ENCODE measurements at places on chromosomes 11 and 22.

DNA sequence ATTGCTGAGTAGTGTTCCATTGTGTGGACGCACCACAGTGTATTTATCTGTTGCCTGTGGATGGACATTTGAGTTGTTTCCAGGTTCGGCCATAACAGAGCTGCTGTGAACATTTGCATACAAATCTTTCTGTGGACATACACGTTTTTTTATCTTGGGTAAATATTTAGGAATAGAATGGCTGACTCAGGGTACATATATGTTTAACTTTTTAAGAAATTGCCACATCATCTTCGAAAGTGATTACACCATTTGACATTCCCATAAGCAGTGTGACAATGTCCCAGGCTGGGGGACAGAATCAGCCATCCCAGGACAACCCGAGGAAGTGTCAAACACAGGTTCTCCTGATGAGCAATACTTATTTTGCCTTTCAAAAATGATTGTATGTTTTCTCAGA is 87.9 kb downstream of the OSBP2 start:
- DNase-seq = no peak

DNA sequence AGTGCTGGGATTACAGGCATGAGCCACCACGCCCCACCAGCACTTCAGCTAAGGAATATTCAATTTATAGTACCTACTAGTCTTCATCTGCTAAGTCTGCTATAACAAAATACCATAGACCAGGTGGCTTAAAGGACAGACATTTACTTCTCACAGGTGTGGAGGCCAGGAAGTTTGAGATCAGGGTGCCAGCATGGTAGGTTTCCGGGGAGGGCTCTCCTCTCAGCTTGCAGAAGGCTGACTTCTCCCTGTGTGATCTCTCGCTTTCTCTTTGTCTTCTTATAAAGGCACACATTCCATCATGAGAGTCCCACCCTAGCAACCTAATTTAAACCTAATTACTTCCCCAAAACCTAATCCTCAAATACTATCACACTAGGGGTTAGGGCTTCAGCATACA is 433.0 kb downstream of the INSC start:
- DNase-seq = no peak

- DNase-seq = no peak
Observed at GRCh38 chr11:11346303-11346702, 6.7 kb downstream of the CSNK2A3 start.

DNA sequence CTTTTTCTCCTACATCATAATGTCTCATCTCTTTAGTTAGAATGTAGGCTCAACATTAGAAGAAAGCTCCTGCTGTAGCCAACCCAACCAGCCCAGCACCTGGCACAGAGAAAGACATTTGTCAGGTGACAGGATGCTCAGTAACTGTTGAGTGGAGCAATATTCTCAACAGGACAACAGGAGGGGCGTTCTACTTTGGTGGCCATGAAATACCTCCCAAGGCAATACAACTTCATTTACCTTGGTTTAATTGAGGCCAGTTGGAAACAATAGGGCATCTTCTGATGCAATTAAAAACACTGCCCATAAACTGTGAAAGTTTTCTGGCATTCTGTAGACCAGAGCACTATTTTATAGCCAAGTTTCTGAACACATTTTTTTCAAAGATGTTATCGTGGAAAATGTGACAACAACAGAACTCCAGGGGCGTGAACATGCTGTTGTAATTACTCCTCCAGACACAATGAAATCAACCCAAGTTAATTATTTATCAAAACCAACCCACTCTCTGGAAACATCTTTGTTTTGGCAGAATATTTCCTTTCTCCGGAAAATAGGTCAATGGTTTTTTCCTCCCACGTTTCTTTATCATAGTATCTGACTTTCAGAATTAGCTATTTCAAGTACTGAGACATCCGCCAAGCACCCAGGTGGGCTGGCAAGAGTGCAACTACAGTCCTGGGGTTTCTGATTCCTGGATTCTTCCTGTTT is 538.1 kb downstream of the SOX6 start:
- no peak for DNase-seq

DNA sequence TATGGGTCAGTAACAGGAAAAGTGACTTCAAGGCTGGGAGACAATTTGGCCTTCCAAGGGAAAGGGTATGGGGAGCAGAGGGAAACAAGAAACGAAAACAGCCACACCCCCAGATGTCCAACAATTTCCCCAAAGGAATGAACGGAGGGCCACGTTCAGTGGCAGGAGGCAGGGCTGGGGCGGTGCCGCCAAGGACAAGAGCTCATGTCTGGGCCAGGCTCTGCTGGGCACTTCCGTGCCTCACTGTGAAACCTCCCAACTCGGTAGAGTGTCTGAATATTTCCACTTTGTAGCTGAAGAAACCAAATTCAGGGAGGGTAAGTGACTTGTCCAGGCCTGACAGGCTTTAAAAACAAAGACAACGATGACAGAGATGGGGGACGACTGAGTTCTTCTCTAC is 11.9 kb downstream of the IFT27 start:
- no peak for DNase-seq

DNA sequence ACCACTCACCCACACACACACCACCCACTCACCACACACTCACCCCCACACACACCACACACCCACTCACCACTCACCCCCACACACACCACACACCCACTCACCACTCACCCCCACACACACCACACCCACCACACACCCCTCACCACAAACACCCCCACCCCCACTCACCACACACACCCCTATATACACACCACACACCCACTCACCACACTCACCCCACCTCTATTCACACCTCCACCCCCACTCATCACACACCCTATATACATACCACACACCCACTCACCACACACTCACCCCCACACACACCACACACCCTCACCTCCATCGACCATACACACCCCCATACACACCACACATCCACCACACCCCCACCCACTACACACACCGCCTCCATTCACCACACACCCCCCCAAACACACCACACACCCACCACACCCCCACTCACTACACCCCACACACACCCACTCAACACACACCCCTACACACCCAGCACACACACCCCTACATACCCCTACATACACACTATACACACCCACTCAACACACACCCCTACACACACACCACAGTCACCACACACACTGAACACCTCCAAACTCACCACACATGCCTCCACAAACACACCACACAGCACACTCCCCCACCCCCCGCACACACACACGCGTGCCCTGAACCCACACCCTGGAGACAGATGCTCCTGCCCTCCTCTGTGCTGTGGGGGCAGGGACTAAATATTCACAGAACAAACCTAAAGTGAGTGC is 19.0 kb upstream of the TTLL12 start:
- no peak for DNase-seq

DNA sequence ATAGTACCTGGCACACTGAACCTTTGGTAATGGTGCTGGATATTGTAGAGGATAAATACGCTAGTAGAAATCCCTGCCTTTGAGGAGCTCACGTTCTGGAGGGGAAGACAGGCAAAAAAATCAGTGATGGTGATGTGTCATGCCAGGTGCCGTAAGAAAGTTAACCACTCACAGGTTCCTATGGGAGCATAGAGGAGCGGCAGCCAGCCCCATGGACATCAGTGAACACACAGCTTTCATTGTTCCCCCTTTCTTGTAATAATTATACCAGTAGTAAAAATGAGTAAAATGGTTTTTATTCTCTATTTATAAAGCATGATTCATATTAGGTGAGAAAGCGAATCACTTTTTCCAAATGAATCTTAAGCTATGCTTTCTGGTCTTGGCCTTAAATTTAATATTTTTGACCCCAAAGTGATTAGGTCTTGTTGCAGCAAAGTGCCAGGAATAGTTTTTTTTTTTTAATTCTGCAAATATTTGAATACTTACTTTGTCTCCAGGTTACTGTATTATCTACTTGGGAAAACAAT is 57.9 kb downstream of the UVRAG start:
- no peak for DNase-seq

DNA sequence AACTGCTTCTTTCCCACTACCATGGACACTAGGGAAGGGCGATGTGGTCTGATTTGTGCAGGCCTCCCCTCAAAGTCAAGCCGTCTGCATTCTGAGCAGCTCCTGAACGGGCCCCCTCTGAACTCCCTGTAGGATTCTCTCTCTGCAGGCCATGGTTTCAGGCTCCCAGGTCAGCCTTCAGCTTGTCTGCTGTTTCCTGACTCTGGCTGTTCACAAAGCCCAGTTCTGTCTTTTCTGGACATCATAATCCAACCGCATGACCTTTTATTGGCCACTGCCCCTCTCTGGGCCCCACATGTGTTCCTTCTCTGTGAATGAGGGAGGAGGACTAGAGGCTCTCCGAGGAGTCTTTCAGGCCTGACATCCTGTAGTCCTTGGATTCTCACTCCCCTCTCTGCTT is 161.0 kb downstream of the FEZ1 start:
- DNase-seq = no peak

- DNase-seq = no peak
Observed at GRCh38 chr22:48342016-48342415, 1485.7 kb downstream of the BRD1 start.

DNA sequence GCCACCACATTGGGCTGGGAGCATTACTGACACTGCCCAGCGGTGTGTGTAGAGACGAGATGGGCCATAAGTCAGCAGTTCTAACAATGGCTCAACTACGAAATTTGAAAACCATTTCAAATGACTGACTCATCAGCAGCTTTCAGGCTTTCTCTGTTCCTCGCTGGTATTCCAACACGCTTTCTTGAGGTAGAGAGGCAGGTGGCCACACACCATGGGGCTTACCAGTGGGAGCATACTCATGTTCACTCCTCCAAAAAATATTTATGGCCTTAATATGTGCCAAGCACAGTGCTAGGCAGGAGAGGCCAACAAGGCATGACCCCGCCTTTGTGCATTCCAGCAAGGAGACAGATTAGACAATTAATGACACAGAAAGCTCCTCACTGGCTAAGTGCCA is 20.3 kb downstream of the ARFGAP2 start:
- no peak for DNase-seq

GRCh38 chr11:111819161-111819828 is 52.1 kb downstream of the ALG9 start:
- no peak for DNase-seq

DNA sequence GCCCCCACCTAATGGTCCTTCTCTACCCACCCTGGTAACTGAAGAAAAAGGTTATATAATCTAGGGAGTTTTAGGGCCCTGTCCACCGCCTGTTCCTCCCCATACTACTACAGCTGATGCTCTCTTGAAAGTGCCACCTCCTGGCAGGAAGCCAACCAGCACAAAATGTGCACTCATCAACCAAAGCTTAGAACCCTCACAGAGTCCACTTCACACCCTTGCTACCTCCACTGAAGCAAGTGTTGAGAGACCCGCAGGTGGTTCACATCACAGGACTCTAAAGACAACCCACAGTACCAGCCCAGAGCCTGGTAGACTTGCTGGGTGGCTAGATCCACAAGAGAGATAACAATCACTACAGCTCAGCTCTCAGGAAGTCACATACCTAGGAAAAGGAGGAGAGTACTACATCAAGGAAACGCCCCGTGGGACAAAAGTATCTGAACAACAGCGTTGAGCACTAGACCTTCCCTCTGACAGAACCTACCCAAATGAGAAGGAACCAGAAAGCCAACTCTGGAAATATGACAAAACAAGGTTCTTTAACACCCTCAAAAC is 17.5 kb upstream of the OR10W1 start:
- DNase-seq = no peak

DNA sequence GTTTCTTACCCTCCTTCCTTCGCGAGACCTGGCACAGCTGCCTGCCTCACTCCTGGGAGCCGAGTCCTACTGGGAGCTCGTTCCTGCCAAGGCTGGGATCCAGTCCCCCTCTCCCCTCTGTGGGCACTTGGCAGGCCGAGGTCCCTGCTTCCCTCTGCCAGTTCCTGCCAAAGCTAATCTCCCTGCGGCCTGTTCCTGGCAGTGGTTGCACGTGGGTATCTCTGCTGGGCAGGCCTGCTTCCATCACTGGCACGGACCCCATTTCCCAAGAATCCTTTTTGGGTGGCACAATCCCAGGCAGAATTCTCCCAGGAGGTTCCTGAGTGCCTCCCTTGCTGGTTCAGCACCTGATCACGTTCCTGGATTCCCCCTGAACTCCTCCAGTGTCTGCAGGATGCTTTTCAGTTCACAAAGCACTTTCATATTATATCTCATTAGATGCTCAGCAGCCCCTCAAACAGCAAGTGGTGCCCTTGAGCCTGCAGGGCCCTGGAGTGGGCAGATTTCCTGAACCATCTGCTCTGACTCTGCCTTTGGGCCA is 96.5 kb downstream of the RRM1 start:
- no peak for DNase-seq

DNA sequence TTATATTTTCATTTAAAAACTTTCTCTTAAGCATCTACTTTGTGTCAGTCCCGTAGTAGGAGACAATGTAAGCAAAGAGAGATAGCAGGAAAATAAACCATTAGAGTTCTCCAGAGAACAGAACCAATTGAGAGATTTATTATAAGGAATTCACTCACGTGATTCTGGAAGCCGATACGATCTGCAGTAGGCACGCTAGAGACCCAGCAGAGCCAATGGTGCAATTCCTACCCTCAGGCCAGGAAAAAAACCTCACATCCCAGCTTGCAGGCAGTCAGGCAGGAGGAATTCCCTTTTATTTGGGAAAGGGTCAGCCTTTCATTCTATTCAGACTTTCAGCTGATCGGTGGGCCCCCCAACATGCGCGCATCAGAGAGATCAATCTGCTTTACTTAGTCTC is 7.3 kb upstream of the PLEKHA7 start:
- no peak for DNase-seq

- no peak for DNase-seq
Observed at GRCh38 chr11:47340980-47341775, 11.3 kb downstream of the MYBPC3 start.

GRCh38 chr11:84061726-84062125 is 775.6 kb upstream of the CCDC90B start:
- no peak for DNase-seq

DNA sequence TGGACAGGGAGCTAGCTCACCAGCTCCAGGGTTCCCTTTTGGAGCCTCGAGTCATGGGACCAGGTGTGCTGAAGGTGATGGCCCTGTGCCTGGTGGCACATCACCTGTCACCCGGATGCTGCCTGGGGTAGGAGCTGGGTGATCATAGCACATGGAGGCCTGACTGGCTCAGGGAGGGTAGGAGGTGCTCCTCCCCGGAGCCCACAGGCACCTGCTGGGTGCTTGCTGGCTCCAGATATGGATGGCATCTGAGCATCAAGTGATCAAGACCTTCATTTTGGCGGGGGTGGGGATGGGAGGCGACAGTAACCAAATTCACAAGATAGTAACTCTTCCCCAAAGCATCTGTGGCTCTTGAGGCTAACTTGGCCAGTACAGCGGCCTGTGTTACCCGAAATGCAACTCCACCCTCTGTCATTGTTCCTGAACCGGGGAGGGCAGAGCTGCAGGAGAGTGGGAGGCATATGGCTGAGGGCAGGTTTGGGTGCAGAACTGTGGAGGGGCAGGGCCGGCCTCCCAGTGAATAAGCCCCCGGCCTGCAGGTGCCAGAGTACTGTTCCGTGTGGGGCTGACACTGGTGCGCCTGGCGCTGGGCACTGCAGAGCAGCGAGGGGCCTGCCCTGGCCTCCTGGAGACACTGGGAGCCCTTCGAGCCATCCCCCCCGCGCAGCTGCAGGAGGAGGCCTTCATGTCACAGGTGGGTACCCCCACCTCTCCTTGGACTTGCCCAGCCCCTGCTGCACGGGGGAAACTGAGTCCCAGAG is 4.7 kb downstream of the TBC1D10C start:
- peak; percentile 39 for DNase-seq

- no peak for DNase-seq
Observed at GRCh38 chr11:33461369-33462125, 204.4 kb downstream of the HIPK3 start.
